ENCODE measurements at places on chromosomes 6 and 20.
A peak's percentile ranks its signal among the peaks of the same experiment; 100 is the strongest.

DNA sequence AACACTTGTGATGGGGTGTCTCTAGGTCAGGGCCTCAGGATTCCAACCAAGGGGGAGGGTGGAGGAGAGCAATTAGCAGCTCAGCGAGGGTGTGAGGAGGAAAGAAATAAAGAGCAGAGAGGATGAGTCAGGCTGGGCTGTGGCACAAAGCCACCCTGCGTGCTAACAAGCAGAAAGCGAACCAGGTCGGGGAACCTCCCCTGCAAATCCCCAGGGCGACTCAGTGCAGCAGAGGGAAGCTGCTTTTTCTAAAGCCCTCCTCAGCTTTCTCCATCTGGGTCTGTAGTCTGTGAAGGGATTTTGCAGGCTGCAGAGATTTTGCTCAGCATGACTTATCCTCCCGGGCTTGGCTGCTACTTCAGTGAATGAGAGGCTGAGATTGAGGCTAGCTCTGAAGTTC, 6.6 kb upstream of the SPO11 start:
- no peak for DNase-seq

DNA sequence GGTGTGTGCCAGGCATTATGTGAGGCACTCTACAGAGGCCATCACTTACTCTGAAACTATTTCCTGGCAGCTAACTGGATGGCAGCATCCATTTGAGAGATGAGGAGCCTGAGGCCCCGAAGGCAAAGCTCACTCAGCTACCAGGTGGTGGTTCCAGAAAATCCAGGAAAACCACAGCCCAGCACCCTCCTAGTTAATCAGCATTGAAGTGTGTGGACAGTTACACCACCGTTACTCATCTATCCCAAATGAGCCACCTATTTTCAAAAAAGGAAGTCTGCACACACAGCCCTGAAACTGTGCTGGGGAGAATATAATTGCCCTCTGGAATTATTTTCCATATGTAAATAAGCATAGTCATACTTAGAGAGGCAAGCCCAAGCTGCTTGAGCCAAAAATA, 67.4 kb downstream of the CNBD2 start:
- no peak for DNase-seq

DNA sequence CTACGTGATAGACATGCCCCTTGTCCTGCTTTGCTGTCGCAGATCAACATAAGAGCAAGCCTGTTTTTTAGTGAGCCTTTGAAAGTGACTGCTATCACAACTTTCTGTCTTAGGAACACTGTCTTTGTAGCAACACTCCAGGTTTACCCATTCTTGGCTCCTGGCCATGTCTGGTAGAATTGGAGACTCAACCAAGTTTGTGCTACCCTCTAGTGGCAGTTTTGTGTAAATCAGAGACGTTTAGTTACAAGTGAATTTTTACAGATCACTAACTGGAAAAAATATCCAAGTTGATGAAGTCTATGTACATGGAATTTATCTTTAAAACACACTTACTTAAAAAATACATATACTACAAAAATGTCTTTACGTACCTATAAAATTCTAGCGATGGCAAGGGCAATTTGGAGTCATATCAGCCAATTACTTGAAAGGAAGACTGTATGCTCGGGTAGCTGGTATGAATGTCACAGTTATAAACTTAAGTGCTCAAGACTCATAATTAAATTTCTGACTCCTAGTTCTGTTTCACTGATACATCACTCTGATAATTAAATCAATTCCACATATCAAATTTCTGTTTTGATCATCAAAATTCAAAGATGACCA, 101.4 kb downstream of the ADGB start:
- peak; percentile 21 for DNase-seq

- DNase-seq, result no peak
Observed at GRCh38 chr6:159203304-159204005, 34.3 kb downstream of the FNDC1 start.

Measured in NCI-H2029 treated with DMSO at 0.1 percent for 48 hours (cell line).